ENCODE measurements at places on chromosomes 1 and 21.

- DNase-seq = no peak
Measured at GRCh38 chr1:92441316-92441696, 45.4 kb downstream of the GFI1 start.

- DNase-seq = no peak
Measured at GRCh38 chr1:53525595-53525994, 66.4 kb downstream of the DMRTB1 start.

- DNase-seq = peak; percentile 8
Measured at GRCh38 chr1:93111561-93111960, 32.5 kb downstream of the MTF2 start.

DNA sequence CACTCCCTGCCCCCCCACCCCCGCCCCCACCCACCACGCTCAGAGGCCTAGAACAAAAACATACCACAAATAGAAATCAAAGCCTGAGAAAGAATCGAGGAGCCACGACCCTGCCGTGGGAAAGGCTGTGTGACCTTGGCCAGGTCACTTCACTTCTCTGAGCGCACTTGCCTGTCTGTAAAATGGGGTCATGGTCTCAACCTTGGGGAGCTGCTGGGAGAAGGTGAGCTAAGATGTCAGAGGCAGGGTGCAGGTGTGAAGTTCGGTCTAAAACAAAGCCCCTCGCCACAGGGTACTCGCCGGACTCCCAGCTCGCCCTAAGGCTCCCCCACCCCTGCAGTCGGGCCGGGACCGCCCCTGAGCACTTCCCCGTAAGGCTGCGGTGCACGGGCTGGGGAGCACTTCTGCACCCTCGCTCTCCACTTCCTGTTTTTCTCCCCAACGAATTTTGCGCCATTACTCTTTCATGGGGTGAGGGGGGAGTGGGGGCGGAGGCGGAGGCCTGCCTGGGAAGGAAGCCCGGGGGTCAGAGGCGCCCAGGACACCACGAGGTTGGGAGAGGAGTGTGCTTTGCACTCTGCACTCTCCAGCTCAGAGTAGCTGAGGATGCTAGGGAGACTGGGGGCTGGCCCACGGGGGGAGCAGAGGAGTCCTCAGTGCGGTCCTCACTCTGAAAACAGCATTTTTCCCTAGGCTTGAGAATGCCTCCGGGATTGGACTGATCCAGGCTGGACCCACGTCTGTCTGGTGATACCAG lies 21.9 kb upstream of the PIK3CD start:
- no peak for DNase-seq

- DNase-seq = no peak
Measured at GRCh38 chr1:162716123-162716522, 74.4 kb upstream of the HSD17B7 start.

DNA sequence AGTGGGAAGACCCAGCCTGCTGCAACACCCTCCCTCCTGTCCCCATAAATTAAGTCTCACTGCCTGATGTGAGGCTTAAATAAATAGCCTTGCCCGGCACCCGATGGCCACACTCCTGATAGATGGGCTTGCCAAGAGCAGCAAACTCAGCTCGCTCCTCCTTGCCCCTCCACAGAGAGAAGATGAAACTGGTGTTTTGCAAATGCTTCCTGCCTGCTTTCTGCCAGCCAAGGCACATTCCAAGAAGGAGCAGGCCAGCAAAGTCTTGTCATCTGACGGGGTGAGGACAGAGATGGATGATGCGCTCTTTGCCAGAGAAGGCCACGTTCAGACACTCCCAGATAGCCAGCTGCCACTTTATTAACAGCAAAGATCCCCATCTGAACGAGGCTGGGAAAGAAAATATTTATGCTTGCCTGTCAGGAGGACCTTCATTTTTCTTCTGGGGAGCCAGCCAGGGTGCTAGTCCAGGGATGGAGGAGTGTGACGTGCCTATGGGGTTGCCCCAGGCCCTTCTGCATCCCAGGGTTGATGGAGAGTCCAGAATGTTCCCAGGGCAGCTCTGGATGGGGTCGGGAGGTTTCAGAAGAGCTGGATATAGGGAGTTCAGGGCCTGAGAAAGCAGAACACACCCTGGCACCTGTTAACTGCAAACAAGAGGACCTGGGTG lies 265.4 kb downstream of the FOXD2 start:
- no peak for DNase-seq

DNA sequence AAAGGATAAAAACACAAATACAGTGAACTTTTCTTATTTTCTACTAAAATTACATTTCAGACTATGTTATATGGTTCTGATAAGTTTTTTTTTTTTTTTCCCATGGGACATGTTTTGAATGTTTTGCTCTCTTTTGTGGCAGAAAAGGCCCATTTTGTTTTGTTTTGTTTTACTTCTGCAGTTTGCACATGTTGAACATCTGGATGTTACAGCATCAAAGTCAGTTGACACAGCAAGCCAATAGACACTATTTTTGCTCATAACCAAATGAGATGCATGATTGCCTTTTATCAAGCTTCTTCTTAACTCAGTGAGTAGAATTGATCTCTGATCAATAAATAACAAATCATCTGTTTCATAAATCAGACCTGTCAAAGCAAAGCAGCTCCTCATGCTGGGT lies 904.2 kb downstream of the ADGRL2 start:
- DNase-seq = no peak
